ENCODE measurements at places on chromosomes 2 and 18.
A peak's percentile ranks its signal among the peaks of the same experiment; 100 is the strongest.

DNA sequence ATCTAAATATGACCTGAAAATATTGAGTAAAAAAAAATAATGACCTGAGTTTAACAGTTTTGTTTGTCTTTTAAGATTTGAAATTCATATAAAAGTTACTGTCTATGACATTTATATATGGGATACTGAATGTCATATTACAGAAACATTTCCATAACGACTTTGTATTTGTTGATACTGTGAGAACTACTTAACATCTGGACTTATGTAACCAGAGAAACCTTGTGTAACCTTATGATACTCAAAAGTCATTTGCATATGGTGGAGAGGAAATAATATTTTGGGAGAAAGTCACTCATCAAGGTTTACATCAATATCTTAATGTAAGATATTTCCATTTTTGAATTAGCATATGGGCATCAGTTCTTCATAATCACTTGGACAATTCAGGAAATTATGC is 12.6 kb downstream of the MFSD6 start:
- DNase-seq, result no peak

DNA sequence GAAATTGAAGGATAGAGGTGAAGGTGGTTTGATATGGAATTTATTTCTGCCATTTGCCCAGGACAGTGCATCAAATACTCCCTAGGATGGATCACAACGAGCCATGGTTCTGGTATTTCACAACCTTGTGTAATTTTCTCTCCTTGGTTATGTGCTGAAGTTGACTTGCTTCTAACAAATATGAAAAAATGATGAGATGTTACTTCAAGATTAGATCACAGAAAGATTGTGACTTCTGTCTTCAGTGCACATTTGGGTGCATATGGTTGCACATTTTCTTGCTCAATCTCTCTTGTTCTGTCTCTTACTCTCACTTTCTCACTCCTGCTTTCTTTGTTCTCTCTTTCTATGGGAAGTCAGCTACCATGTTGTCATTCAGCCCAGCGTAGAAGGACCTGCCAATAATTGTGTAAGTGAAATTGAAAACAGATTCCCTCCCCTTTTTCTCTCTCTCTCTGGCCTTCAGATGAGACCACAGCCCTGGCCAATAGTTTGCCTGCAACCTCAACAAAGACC is 104.6 kb upstream of the RMDN2 start:
- DNase-seq, result no peak

DNA sequence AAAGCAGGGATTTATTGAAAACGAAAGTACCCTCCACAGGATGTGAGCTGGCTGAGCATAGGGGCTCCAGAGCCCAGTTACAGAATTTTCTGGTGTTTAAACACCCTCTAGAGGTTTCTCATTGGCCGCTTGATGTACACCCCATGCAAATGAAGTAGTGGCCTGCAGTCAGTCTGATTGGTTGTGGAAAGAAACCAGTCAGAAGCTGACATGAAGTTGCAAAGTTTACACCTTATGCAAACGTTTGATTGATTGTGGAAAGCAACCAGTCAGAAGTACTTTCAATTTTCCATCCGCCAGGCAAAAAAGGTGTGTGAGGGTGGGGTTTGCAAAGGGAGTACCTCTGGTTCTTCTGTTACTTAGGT is 62.3 kb downstream of the VWA3B start:
- no peak for DNase-seq

DNA sequence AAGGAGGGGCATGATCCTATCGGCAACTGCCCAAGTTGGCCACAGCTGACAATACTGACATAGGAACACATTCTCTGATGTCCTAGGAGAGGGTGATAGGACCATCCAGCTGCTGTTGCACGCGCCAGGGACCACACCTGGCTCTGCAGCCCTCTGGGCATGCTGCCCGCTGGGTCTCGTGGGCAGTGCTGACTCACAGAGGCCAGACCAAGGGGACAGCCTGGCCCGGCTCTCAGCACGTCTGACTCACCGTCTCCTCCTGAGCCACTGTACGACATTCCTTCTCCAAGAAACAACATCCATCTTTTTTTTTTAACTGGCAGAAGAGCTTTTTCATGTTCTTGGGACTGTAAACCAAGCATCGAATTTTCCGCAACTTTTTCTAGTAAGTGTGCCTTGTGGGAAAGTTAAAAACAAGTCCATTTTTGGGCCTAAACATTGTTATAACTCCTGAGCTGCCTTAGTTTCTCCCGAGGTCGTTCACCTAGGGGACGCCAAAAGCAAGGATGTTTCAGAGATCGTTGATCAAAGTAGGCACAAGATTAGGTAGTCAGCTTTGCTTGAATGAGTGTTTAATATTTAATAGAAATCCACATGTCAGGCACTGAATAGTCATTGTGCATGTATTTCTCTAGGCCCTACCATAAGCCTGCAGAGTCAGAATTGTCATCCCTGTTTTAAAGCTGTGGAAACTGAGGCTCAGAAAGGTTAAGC is 100.3 kb downstream of the TTC32 start:
- DNase-seq, result no peak

GRCh38 chr18:24669502-24669901 is 209.1 kb downstream of the HRH4 start:
- DNase-seq, result no peak

GRCh38 chr2:144183727-144184126 is 336.2 kb downstream of the ZEB2 start:
- DNase-seq, result peak; percentile 81

GRCh38 chr18:25166113-25166512 is 185.9 kb downstream of the ZNF521 start:
- DNase-seq, result no peak

DNA sequence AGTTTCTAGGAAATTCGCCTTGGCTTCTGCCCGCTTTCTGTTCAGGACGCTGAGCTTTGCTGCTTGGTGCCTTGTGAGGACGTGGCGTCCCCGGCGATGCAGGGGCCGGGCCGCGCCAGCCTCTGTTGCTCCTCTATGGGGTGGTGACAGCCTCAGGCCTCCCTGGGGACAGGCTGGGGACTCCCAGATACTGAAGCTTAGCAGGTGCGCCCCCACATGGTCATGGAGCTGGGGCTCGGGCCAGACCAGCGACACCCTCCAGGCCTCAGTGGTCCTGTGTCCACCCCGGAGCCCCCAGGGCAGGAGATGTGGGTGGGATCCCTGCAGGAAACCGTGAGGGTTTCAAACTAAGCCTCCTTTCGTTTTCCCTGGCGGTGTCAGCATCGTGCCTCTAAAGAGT is 29.2 kb downstream of the KCNG2 start:
- no peak for DNase-seq

- no peak for DNase-seq
Measured at GRCh38 chr18:22020127-22020866, 149.1 kb upstream of the GATA6 start.

GRCh38 chr2:25586726-25587144 is 86.6 kb downstream of the DTNB start:
- DNase-seq, result no peak

DNA sequence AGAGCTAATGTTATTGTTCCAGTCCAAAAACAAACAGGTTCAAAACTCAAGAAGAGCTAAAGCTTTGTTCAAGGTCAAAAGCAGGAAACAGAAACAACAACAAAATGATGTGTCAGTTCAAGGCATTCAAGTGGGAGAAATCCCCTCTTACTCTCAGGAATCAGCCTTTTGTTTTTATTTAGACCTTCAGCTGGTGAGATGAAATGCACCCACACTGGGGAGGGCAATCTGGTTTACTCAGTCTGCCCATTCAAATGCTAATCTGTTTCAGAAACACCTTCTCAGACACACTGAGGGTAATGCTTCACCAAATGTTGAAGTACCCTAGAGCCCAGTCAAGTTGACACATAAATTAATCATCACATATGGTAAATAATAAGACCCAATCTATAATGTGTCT is 150.6 kb downstream of the TMX3 start:
- no peak for DNase-seq

DNA sequence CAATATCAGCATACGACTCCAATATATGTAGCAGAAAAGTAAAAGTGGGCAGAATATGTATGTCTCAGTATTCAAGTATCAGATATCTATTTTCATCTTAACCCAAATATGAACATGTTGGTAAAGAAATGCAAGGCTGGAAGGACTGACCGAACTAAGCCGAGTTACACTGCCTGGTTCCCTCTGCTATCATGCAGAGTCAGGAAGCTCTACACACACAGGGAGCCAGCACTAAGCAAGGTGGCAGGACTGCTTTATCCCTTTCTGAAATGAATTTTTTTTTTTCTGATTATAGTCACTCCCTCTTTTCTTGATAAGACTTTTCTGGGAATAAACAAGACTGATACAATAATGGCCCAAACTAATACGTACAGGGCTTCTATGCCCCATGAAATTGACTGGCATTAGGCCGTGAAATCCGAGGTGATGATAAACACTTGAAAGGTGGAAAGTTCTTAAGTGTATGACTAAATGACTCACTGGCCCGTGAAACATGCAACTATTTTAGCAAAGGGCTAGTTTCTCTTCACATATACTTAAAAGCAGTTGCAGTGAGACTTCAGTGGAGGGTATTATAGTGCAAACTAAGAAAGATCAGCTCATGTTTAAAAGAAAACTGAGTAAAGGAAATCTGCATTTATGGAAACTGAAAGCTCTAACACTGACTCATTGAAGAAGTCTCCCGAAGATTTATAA is 14.9 kb downstream of the DPP4 start:
- DNase-seq, result no peak

DNA sequence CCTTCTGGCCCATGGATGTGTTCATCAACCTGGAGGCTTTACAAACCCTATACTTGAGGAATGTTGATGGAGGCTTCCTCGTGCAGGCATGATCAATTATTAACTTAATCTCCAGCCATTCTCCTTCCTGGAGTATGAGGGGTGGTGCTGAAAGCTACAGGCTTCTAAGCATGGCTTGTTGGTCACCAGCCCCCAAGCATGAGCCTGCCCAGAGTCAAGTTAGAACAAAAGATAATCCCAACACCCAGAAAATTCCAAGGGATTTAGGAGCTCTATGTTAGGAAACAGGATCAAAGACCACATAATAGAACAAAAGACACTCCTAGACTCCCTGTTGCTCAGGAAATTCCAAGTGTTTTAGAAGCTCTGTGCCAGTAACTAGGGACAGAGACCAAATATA is 63.1 kb downstream of the FAM171B start:
- no peak for DNase-seq

DNA sequence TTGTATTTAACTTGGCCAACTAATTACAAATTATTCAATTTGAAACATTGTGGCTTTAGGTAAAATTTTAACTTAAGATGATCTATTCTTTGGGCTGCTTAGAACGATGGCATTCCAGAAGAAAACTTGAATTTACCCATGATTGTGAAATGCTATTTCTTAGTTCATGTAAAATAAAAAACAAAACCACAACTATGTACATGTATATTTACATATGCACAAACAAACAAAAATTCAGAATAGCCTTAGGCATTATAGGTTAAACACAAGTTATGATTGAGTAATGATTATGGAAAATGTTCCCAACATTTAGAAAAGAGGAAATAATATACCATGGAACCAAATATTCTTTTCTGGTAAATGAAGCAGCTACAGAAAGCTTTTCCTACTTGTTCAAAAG is 3.5 kb upstream of the SMCHD1 start:
- DNase-seq, result no peak

GRCh38 chr2:241461693-241462677 is 46.4 kb downstream of the STK25 start:
- DNase-seq, result no peak

- no peak for DNase-seq
Measured at GRCh38 chr18:59040770-59041148, 98.9 kb upstream of the SEC11C start.

DNA sequence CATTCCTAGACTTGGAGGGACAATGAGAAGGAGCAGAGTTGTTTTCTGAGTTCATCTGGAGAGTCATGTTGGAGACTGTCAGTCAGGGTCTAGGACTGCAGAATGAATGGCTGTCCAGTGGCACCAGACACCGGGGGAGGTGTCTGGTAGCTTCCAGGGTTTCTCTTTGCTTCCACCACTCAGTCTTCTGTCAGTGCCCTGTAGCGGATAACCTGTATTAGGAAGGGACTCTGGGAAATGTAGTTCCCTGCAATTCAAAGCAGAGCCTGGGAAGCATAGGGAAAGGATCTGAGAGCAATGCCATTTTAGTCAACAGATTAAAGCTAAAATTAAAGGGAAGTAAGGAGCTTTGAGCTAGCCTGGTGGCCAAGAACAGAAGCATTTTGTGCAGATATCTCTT is 257.9 kb downstream of the THSD7B start:
- no peak for DNase-seq

GRCh38 chr18:79374408-79375171 is 21.1 kb upstream of the NFATC1 start:
- DNase-seq, result no peak

- no peak for DNase-seq
Measured at GRCh38 chr2:72117029-72117428, 30.6 kb downstream of the CYP26B1 start.

DNA sequence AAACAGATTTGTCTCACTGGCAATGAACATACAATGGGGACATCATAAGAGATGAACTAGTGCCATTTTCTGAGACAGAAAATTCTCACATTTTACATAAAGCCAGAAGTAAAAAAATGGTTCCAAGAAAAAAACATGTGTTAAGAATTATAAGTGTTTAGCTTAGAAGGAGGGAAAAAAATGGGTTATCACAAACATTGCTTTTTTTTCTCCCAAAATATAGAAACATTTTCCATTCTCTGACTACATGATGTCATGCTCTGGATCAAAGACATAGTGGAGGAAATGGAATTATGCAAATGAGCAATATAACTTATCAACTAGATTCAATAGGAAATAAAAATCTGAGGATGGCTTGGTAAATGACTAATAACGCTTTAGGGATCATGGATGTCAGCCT is 49.8 kb downstream of the SPATS2L start:
- DNase-seq, result no peak

GRCh38 chr2:147015591-147015990 is 829.2 kb upstream of the ACVR2A start:
- no peak for DNase-seq

All from activated CD8-positive, alpha-beta memory T cell treated with anti-CD3 and anti-CD28 coated beads for 24 hours (primary cell).